ENCODE measurements at places on chromosomes 7 and 10.

DNA sequence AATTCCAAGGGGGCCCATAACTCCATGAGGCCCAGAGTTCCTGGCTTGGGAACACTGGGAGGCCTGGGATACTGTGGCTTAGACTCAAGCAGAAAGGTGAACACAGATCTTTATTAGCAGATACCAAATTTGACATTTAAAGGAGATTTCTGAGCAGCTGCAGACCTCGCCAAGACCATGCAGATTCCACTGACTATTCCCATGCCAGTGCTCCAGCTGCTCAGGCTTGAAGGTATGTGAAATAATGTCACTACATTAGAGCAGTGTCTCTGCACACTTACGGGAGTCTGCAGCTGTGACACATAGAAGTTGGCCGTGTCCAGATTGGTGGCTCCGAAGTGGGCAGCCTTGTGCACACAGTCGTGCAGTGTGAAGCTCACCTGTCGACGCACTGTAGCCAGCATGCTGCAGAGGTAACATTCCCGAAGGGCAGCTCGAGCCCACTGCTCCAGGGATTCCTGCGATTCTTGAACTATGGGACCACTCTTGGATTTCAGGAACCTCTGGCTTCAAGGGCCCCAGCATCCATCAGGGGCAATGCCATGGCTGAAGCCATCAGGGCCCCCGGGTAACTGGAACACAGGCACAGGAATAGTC, 46.1 kb downstream of the SEPTIN7 start:
- H3K4me1 ChIP-seq, result peaks cover 55% of the 10 kb centered on the region
- H3K27me3 ChIP-seq, result no peaks in the 10 kb centered on the region
- no peak overlapping the region for H3K27ac ChIP-seq
- H3K36me3 ChIP-seq, result peaks cover 6% of the 10 kb centered on the region
- H3K4me3 ChIP-seq, result no peak overlapping the region

- H3K4me3 ChIP-seq, result no peak overlapping the region
- no peak for DNase-seq
- no peaks in the 10 kb centered on the region for H3K27me3 ChIP-seq
- H3K36me3 ChIP-seq, result no peaks in the 10 kb centered on the region
- H3K4me1 ChIP-seq, result no peaks in the 10 kb centered on the region
Measured at GRCh38 chr10:75250934-75251333, 15.2 kb upstream of the COMTD1 start.

GRCh38 chr7:32222251-32222900, 152.2 kb upstream of the PDE1C start:
- H3K4me3 ChIP-seq, result no peak overlapping the region
- H3K27me3 ChIP-seq, result peaks cover 48% of the 10 kb centered on the region
- no peak overlapping the region for H3K27ac ChIP-seq
- DNase-seq, result no peak
- H3K36me3 ChIP-seq, result no peaks in the 10 kb centered on the region

- H3K4me1 ChIP-seq, result peaks cover 12% of the 10 kb centered on the region
- peak overlapping the region; percentile 36 for H3K27ac ChIP-seq
- no peak overlapping the region for H3K4me3 ChIP-seq
Measured at GRCh38 chr7:140551355-140552239, 72.3 kb upstream of the MKRN1 start.

DNA sequence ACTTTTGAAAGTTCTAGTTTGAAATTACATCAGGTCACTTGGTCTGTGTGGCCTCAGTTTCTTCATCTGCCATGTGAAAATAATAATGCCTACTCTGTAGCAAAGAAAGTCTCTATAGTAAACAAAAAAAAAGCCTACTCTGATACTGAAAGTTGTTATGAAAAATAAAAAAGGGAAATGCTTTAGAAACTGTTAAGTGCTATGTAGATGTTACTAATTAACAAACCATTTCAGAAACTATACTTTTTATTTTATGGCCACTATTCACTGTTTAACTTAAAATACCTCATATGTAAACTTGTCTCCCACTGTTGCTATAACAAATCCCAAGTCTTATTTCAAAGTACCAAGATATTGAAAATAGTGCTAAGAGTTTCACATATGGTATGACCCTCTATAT, 50.6 kb downstream of the CFTR start:
- H3K4me3 ChIP-seq, result no peak overlapping the region
- DNase-seq, result no peak
- H3K27me3 ChIP-seq, result no peaks in the 10 kb centered on the region
- H3K36me3 ChIP-seq, result no peaks in the 10 kb centered on the region
- H3K27ac ChIP-seq, result no peak overlapping the region
- no peaks in the 10 kb centered on the region for H3K4me1 ChIP-seq

DNA sequence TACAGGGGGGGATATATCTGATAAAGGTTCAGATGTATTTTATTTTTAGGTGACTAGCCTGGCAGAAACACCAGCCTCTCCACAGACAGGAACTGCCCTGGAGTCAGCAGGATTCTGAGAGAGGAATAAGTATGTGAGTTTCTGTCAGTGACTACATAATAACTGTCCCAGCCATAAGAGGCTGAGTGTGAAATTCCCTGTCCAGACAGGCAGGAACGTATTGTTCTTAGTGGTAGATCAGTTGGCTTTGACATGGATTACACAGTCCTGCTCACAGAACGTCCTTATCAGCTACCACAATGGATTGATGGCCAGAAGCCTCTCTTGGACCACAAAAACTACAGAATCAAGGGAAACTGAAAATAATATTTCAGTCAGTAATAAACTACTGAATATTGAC, 709.8 kb downstream of the PCDH15 start:
- DNase-seq, result no peak
- no peaks in the 10 kb centered on the region for H3K27me3 ChIP-seq
- H3K27ac ChIP-seq, result peak overlapping the region; percentile 18

GRCh38 chr10:93115661-93116383, 42.1 kb downstream of the CYP26A1 start:
- H3K27me3 ChIP-seq, result peaks cover 41% of the 10 kb centered on the region
- no peaks in the 10 kb centered on the region for H3K36me3 ChIP-seq
- peak; percentile 61 for DNase-seq
- H3K27ac ChIP-seq, result no peak overlapping the region
- no peaks in the 10 kb centered on the region for H3K4me1 ChIP-seq
